Activated CD8-positive, alpha-beta memory T cell treated with anti-CD3 and anti-CD28 coated beads for 1 hour (primary cell): ENCODE measurements at places on chromosomes 3 and 15.

DNA sequence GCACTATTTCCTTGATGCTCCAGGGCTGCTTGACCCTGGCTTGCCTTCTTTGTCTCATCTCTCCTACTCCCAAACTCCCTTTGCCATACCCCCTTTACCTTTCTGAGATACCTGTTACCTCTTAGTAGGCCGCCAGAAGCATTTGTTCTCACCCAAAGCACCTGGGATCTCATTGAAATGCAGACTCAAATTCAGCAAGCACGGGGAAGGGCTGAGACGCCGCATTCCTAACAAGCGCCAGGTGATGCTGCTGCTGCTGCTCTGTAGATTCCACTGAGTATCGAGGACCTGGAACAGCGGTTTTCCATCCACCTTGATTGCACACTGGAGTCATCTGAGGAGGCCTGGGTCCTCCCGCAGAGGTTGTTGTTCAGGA lies 91.8 kb downstream of the TMEM266 start:
- DNase-seq: no peak

GRCh38 chr3:66812136-66812535 lies 186.0 kb upstream of the KBTBD8 start:
- no peak for DNase-seq

- DNase-seq: no peak
Measured at GRCh38 chr3:25430287-25430934, 2.3 kb downstream of the RARB start.

GRCh38 chr3:10251006-10251405 lies 2.7 kb downstream of the TATDN2 start:
- no peak for DNase-seq

DNA sequence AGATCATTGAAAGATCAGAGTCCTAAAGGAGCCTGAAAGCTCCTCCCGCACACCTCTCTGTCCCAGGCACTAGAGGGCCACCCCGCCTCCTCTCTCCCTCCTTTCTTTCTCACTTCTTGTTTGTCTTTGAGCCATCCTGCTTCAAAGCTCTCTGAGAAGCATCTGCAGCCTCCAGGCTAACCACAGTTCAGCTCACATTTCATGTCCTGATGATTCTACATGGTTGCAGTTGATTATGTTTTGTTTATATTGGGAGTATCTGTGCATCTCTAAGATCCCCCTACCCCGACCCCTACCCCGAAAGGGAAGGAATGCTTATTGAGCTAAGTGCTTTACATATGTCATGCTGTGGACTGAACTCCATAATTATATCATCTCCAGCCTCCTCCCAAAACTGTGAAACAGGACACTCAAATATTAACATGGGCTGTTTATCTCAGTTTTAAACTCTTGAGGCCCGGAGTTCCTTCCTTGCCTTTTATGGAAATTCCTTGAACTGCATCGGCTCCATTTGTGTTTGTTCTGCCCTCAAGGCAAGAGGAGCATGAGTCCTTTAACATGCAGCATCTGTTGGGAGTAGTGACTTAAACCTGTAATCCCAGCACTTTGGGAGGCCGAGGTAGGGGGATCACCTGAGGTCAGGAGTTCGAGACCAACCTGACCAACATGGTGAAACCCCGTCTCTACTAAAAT lies 30.9 kb downstream of the MGLL start:
- no peak for DNase-seq

DNA sequence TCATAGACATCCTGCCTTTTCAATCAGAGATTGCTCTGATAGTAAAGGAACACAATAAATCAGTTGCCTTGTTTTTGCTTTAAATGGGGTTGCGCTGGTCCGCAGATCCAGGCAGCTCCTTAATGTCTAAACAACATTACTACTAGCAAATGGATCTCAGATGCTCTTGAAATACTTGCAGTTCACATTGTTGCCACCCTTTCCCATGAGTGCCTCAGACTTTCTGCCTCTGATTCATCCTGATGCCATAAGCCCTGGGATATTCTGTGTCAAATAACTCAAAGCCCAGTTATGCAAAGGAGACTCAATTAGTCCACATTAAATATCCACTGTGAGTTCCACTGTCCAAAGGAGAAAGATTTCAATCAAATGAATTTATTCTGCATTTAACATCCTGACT lies 196.7 kb downstream of the PLCH1 start:
- no peak for DNase-seq

GRCh38 chr3:11591002-11591355 lies 52.7 kb downstream of the VGLL4 start:
- no peak for DNase-seq

DNA sequence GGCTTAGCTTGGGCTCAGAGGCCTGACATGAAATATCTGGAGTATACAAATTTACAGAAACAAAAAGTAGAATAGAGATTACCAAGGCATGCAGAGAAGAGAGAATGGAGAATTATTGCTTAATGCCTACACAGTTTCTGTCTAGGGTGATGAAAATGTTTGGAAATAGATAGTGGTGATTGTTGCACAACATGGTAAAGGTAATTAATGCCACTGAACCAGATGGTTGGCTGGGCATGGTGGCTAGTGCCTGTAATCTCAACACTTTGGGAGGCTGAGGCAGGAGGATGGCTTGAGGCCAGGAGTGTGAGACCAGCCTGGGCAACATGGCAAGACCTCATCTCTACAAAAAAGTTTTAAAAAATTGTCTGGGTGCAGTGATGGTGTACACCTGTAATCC lies 46.6 kb upstream of the OSBPL11 start:
- no peak for DNase-seq

DNA sequence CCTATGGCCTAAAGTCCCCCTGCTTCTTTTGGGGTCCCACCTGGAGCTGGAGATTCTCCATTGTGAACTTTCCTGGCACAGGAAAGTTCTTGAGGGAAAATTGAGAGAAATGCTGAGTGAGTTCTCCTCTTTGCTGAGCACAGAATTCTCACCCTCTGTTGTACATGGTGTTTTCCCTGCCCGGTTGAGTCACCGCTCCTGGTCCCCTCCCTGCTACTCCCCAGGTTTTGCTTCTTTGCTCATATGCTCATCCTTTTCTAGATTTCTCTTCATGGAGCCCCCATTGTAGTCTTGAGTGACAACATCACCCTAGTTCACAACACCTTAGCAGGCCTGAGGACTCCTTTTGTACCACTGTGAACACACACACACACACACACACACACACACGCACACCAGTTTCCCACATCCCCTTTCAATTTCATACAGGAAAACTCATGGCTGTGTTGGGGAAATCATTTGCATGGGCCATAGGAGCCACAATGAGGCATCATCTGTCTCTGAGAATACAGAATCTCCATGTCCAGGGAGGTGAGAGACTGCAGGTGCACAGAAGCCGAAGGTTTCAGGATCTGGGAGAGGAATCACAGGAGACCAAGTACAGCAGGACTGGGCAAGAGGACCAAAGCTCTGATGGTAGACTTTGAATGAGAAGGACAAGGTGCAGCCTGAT lies 585.3 kb downstream of the GOLGA6L6 start:
- DNase-seq: no peak

DNA sequence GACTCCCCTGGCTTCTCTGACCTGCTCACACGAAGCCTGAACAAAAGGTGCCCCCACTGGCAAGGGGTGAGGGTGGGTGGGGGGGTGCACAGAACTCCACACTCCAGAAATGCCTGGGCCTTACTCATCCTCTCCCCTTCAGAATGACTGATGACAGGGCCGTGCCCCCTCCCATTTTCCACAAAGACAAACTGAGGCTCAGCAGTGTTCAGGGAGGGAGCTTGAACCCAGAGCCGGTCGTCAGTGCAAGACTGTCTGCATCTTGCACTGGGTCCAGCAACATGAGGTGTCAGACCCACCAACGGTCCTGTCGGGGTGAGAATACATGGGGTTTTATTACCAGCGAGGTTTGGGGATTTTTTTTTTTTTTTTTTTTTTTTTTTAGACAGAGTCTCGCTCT lies 15.3 kb downstream of the IGDCC3 start:
- no peak for DNase-seq

DNA sequence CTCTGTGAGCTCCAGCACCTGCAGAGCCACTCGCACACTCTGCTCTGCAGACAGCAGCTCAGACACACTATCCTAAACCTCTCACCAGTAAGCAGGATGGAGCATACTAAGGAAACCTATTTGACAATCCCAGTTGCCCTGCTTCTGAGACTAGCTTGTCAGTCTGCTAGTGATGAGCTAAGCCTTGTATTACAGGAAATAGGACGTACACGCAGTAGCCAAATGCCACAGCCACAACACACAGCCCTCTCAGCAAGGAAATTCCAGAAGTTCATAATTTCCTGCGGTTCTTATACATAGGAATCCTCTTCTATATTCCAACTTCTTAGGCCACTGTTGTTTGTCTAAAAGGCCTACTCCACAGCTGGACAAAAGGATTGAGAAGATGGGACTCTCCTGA lies 74.5 kb downstream of the MYLK start:
- DNase-seq: no peak

- no peak for DNase-seq
Measured at GRCh38 chr3:191158815-191159214, 40.2 kb upstream of the OSTN start.

GRCh38 chr3:74506246-74506645 lies 108.2 kb downstream of the CNTN3 start:
- no peak for DNase-seq

GRCh38 chr3:104604326-104605010 lies 762.2 kb upstream of the ALCAM start:
- DNase-seq: no peak

GRCh38 chr3:111767756-111768445 lies 91.2 kb upstream of the PHLDB2 start:
- no peak for DNase-seq

DNA sequence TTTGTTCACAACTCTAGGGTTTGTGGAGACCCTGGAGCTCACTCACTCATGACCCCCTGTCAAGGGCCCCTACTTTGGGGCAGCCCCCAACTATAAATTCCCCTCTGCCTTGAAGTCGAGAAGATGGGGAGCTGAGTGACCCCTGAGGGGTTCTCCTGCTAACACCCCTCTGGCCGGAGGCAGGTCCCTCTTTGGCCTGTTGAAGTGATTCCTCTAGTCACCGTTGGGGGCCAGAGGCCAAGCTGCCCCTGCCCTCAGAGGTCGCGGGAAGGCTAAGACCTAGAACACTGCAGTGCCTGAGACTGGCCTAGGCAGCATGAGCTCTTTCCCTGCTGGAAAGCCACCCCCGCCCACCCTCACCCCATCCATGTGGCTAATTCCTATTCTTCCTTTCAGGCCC lies 15.4 kb upstream of the SKOR1 start:
- no peak for DNase-seq

GRCh38 chr15:64017082-64017588 lies 29.1 kb downstream of the DAPK2 start:
- no peak for DNase-seq

- no peak for DNase-seq
Measured at GRCh38 chr15:93932164-93932776, 299.1 kb upstream of the MCTP2 start.

DNA sequence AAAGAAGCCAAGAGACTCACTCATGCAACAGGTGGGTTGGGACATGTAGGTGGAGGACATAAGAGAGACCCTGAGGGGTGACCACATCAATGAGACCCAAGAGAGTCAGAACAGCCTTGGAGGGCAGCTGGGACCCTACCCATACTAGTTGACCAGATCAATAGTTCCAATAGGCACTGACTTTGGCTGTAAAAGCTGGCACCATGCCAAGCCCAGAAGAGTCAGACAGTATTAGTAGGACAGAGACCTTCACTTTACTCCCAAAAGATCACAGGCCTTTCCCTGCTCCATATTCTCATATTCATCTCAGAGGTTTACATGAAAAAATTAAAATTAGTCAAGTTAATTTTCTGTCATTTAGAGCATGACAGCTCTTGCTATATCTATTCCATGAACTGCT lies 20.9 kb upstream of the GABRR3 start:
- DNase-seq: no peak

DNA sequence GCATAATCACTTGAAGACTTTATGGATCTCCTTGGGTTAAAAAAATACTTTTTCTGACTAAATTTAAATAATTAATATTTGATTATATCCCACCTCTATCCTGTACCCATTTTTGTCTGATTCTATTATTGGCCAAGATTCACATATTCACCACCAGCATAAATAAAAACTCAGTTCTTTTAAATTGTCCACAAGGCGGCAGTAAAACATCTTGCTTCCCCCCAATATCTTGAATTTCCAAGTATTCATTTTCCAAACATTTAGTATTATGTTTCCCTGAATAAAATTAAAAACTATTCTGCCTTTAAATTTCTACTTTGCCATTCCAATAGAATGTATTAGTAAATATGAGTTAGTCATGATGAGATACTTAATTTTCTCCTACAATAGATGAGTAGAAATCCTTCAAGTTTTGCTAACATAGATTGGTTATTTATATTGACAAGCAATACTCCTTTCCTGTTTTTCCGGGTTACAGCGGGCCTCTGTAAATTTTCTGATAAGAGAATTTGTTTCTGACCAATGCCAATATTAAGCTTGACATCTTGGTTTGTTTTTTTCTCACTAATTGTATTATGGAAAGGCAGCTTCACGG lies 218.7 kb upstream of the MDFIC2 start:
- DNase-seq: no peak

DNA sequence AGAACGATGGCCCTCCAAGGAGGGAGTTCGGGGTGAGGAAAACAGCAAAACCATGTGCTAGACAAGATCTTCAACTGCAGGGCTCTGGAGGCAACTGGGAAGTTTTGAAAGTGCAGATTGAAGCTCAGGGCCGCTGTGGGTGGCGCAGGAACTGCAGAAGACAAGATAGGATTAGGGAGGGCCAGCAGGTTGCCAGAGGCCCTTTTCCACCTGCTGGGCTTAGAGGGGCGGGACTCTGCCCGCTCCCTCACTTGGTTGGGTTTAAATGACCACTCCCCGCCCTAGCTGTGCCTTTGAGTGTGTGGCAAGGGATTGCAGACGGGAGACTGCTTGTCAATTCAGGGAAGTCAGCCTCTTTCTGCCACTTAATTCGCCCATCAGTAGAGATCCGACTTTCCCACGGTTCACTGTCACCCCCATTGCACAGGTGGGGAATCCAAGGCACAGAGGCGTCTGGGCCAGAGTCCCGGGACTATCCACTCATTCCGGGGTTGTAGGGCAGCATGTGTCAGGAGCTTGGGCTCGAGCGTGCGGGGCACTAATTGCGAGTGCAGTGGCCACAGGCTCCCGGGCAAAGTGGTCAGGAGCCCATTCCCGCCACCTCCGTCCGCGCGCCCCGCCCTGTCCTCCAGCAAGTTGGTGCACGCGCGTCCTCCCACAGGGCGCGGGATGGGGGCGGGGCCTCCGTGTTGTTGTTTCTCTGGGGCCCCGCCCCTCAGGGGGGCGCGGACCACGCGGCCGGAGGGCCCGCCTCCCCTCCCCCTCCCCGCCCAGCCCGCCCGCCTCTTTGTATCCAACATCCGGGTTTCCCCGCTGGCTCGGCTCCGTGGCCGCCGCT lies at the start of gene ACVR2B:
Gene ACVR2B, plus strand, starts transcription at position 816 of the 838 bp plus-strand sequence. CDS start 433 bp downstream, outside the sequence.
- peak; percentile 9 for DNase-seq

- no peak for DNase-seq
Measured at GRCh38 chr3:104982130-104982529, 384.6 kb upstream of the ALCAM start.
